CD4-positive, alpha-beta T cell treated with Interleukin-15 for 4 hours (primary cell): ENCODE measurements at places on chromosomes 11 and 22.

DNA sequence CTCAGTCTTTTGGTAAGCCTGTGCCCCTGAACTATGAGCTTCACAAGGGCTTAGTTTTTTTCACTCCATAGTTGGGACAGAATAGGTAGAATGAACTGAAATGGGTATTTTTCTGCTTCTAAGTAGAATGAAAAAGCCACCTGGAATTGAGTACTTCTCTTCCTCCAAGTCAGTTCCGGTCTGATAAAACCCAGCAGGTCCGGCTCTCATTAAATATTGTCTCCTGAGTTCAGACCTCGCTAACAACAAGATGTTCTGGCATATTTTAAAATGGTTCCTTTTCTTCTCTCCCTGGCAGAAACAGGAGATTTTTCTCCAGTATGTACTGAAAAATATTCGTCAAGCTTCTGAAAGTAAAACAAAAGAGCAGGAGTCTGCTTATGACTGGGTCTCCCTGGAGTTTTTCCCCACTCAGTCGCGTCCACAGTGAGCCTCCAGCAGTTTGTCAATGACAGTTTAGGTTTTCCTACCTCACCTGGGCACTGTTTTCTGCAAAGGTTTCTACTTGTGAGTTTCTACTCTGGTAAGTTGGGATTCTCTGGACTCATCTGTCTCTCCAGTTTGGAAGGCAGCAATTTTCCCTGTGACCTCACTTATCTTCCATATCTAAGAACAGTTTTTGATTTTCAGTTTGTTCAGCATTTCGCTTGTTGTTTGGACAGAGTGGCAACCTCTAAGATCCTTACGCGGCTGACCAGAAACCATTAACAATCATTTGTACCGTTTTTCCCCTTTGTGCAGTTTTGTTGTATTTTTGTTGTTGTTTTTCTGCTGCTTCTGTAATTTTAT is 868.0 kb downstream of the METTL15 start:
- no peak for DNase-seq

GRCh38 chr11:30358536-30358935 is 35.6 kb downstream of the ARL14EP start:
- DNase-seq = no peak

DNA sequence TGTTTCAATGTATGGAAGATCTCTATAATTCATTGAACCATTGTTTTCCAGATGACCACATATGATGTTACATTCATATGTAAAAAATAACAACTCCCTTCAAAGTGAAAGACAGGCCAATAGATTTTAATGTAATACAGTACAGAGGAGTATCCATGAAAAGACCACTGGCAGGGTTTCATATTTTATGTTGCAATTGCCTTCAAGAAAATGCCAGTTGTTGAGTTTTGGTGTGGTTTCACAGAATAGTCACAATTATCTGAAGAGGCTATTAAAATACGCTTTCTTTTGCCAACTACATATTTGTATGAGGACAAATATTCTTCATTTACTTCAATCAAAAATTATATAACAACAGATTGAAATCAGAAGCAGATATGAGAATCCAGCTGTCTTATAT is 14.3 kb downstream of the AMOTL1 start:
- DNase-seq = no peak

- DNase-seq = peak; percentile 12
These were observed 241.6 kb downstream of the FAM76B start for GRCh38 chr11:95547976-95548375.

GRCh38 chr11:130897262-130898182 is 18.8 kb downstream of the SNX19 start:
- DNase-seq = no peak

DNA sequence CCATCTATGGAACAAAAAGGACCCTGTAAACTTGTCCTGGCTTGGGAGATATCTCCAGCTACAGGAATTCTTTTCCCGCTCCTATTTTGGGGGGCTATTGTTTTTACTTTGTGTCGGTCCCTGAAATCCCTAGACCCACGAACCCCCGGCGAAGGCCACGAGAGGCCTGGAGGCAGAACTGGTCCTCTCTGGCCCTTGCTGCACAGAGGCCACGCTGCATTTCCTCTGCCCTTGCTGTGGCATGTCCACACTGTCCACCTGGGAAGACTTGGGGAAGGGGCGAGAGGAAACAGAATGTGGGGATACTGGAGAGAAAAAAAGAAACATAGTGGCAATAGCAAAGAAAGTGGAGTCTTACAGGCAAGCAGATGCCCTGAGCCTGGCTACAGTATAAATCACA is 2.3 kb upstream of the ANO1 start:
- no peak for DNase-seq

GRCh38 chr11:78973876-78974275 is 399.2 kb upstream of the NARS2 start:
- no peak for DNase-seq

DNA sequence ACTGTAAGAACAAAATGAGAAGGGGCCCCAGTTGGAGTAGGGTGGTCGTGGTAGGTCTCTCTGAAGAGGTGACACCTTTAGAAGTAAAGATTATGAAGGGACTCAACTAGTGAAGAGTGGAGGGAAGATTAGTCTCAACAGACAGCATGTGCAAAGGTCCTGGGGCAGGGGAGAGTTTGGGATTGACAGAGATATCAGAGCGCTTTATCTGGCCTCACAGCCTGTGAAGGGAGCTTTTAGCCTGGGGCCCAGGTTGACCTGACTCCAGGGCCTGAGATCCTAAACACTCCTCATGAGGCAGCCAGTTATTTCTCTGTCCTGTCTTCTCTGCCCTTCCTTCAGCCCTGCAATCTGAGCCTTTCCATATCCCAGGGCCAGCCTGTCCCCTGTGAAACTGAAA is 16.2 kb downstream of the FGF3 start:
- no peak for DNase-seq

DNA sequence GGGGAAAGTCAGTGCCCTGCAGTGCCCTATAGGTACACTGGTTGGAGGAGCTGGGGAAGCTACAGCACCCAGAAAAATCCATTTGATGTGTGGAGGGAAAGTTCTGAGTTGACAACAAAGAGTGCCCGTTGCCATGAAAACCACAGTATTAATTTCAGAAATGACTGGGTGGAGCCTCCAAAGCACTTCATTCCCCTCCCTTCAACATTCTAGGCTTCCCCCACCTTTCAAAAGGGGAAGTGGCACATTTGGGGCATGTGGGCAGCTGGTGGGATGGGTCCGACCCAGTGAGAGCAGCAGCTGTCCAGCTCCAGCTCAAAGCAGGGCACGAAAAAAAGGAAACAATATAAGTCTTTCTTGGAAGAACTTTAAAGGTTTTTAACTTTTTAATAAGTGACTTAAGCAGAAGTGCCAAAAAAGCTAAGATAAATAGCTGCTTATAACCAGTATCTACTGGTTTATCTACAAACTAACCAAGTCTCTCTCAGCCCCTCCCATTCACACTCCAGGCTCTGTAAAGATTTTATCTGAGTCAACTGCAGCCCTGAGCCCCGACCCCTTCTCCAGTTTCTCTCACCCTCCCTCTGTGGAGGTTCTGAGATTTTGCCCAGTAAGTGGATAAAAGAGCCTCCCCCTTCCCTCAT is 9.0 kb upstream of the AHNAK start:
- peak; percentile 91 for DNase-seq

DNA sequence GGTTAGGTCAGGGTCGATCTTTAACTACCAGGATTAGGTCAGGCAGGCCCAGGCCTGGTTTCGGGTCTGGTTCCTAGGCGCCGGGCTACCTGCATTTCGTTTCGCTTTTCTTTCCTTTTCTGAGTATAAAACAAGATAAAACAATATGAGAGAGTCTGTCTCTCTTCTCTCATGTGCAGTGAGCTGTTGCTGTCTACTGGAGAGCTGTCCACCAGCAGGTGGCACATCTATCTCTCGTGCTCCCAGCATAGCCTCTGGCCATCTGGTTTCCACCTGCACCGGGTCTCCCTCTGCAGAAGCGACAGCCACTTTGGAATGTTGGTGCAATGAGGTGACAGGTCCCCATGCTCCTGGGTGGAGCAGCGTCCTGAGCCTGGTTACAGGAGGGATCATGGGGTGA is 27.6 kb downstream of the RIBC2 start:
- peak; percentile 10 for DNase-seq

- DNase-seq = no peak
These were observed 8.9 kb downstream of the TTC28 start for GRCh38 chr22:28670756-28671155.

DNA sequence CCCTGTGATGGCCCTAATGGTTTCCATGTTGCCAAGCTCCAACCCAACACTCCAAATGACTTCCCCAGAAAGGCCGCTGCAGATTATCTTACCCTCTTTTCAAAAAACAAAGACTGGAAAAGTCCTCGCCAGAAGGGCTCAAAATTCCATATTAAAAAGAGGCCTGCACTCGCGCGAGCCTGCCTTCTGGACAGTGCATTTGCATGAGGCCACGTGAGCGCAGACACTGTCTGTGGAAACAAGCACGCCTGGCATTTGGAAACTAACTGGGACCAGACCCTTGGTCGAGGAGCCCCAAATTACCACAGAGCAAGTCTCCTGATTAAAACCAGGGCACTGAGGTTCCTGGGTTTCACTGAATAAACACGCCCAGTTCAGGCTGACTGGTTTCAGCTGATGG is 42.9 kb downstream of the ABTB2 start:
- no peak for DNase-seq

GRCh38 chr22:28075358-28075981 is 156.4 kb upstream of the PITPNB start:
- DNase-seq = no peak

DNA sequence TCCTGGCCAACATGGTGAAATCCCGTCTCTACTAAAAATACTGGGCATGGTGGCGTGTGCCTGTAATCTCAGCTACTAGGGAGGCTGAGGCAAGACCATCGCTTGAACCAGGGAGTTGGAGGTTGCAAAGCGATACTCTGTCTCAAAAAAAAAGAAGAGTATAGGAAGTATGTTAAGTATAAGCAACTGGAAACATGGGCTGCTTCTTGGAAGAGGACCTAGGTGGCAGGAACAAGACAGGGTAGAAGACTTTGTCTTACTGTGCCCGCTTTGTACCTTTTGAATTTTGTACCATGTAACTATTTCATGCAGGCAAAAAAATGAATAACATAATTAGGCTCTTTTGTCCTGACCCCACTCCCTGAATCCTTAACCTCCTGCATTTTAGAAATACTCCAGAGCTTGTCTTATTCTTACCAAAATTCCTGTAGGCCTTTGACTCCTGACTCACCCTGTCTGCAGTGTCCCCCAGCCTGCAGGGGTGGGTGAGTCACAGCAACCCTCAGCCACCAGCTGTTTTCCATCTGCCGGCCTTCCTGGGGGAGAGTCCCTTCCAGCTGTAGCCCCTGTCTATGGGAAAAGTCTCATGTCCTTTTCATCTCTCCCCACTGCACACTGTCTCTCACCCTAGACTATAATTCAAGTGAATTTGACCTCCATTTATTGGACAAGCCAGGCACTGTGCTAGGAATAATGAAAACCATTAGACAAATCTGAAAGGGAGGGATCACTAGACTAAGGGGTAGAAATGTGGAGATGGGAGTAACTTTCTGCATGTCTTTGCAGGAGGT is 41.8 kb downstream of the TXN2 start:
- DNase-seq = no peak

GRCh38 chr11:12016246-12016645 is 7.8 kb upstream of the DKK3 start:
- no peak for DNase-seq

GRCh38 chr22:47421846-47422245 is 659.4 kb downstream of the TBC1D22A start:
- no peak for DNase-seq

- no peak for DNase-seq
These were observed 37.0 kb downstream of the KREMEN1 start for GRCh38 chr22:29109822-29110221.

DNA sequence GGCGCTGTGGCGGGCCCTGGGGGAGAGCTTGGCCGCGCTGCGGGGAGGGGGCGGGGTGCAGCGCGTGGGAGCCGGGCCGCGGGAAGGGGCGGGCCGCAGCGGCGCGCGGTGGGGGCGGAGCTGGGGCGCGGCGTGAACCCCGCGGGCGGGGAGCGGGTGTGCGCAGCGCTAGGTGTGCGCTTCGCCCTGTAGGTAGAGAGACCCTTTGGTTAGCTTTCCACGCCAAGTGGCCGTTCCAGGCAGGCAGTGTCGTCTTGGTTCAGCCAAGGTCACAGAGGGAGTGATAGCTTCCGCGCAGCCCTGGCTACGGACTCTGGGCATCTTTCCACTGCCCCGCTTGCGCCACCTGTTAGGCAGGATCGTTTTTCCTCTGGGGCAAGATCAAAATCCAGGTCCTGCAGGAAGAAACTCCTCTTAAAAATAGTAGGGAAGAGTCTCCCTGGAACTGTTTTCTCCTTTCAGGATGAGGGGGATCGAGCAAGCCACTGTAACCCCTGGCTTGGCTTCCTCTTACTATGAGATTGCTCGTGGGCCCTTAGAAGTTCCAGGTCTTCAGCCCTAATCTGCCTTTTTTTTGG is 434 bp downstream of the BANF1 start:
- DNase-seq = no peak

- DNase-seq = peak; percentile 80
These were observed 2.4 kb upstream of the ATP5MG start for GRCh38 chr11:118398791-118399559.

DNA sequence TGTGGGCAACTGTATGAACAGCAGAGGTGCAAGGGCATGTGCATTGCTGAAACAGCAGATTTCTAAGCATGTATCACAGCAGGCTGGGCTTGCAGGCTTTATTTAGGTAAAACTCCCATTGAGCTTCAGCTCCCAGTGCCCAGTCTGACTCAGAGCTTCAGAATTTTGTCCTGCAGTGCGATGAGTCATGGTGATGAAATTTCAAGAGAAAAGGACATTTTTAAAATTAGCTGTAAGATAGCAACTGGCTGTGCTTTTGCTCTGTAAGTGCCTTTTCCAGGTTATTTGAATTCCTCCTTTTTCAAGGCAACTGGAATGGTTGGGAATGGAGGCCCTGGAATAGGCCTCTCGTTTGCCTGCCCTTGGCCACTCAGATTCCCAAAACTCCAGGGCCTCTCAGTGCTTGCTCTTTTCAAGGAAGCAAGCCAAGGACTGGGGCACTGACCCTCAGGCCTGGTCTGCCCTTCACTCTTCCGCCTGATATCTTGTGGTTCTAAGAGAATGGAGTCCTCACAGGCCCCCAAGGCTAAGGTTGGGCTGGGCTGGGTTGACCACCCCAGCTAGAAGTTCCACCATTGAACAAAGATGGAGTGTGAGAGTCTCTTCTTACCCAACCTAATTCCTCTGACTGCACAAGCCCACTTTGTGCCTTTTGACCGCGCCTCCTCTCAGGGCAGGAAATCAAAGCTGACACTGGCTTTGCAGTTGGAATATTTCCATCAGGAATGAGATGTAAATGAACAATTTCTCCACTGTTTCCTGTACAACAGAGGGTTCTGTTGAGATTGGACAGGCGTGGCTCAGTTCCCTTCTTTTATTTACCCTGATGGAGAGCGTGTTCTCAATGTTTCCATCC is 59.5 kb upstream of the PRSS23 start:
- DNase-seq = no peak

- no peak for DNase-seq
These were observed 45.4 kb downstream of the OR4C46 start for GRCh38 chr11:54558407-54558806.

GRCh38 chr11:93740031-93740729 is 1.1 kb downstream of the TAF1D start:
- peak; percentile 18 for DNase-seq

- DNase-seq = peak; percentile 85
These were observed 4.8 kb downstream of the SDF2L1 start for GRCh38 chr22:21646608-21647590.

- no peak for DNase-seq
These were observed 9.5 kb downstream of the SBF1 start for GRCh38 chr22:50465066-50465930.

GRCh38 chr11:18794956-18795355 is 3.4 kb upstream of the PTPN5 start:
- no peak for DNase-seq
